ENCODE measurements at places on chromosomes 6 and 20. TPM values are rescaled to one million over a fixed set of nuclear protein-coding genes. Genes with fewer than 3 reads are reported as not detected.

The POPDC3 gene
- total RNA-seq: 31.6 TPM

The EMILIN3 gene
- 2.1 TPM for total RNA-seq

The PHACTR3 gene
- 4.7 TPM for total RNA-seq

The RBM24 gene
- 173 TPM for total RNA-seq

GRCh38 chr6:1377526-1377925, 11.8 kb upstream of the FOXF2 start:
- no peak for DNase-seq

GRCh38 chr6:40640599-40641227, 53.5 kb upstream of the LRFN2 start:
- DNase-seq: no peak

The CCN6 gene
- not detected for total RNA-seq

GRCh38 chr6:75308250-75308988, 23.8 kb upstream of the TMEM30A start:
- no peak for DNase-seq

GRCh38 chr6:4581468-4582385, 194.5 kb upstream of the CDYL start:
- no peak for DNase-seq

The AIF1 gene
- 17.9 TPM for total RNA-seq

The STX7 gene
- 66.3 TPM for total RNA-seq

The PDRG1 gene
- 8.5 TPM for total RNA-seq

DNA sequence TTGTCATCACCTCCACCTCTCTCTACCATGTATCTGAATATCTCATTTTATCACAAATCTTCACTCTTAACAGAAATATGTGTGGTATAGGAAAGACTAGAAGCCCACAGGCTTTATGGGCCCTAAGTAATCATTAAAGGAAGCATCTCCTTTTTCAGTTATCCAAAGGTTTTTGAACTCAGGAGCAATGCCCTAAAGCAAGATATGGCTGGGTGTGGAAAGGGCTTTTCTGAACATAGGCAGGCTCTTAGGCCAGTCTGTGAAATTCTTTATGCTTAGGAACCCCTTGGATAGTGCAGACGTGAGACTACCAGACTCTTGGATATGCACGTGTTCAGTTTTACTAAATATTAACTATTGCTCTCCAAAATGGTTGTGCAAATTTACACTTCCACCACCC, 99.5 kb downstream of the ADTRP start:
- no peak for DNase-seq

- no peak for DNase-seq
These were observed 46.3 kb upstream of the CDH4 start for GRCh38 chr20:61205769-61206168.

- peak; percentile 91 for DNase-seq
These were observed 10.0 kb upstream of the POU5F1 start for GRCh38 chr6:31180500-31180899.

DNA sequence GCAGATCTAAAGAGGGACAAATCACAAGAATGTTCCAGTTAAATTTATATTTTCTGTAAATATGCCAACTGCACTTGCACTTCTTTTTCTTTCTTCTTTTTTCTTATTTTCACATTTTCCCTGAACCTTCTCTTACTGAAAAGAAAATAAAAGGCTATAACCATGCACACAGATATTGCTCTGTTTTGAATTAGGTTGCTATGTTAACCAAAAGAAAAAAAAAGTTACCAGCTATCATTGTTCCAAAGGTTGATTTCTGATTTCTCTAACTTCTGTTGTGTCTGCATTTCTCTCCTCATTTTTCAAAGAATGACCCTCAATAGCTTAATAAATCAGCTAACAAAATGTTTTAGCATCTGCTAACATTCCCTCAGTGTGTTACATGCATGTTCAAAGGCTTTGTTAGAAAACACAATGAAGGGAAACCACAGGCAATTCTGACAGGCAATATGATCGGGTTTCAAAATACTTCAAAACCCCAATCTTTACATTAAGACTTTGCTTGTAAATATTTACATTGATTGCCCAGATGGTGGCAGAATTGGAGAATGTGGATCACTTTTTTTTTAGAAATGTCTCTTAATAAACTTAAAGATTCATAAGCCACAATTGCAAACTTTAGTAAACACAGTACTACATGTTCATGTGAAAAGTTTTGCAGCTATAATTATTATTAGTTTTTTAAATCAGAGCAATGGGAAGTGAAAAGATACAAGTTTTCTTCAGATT, 928.3 kb upstream of the FLRT3 start:
- DNase-seq: no peak

DNA sequence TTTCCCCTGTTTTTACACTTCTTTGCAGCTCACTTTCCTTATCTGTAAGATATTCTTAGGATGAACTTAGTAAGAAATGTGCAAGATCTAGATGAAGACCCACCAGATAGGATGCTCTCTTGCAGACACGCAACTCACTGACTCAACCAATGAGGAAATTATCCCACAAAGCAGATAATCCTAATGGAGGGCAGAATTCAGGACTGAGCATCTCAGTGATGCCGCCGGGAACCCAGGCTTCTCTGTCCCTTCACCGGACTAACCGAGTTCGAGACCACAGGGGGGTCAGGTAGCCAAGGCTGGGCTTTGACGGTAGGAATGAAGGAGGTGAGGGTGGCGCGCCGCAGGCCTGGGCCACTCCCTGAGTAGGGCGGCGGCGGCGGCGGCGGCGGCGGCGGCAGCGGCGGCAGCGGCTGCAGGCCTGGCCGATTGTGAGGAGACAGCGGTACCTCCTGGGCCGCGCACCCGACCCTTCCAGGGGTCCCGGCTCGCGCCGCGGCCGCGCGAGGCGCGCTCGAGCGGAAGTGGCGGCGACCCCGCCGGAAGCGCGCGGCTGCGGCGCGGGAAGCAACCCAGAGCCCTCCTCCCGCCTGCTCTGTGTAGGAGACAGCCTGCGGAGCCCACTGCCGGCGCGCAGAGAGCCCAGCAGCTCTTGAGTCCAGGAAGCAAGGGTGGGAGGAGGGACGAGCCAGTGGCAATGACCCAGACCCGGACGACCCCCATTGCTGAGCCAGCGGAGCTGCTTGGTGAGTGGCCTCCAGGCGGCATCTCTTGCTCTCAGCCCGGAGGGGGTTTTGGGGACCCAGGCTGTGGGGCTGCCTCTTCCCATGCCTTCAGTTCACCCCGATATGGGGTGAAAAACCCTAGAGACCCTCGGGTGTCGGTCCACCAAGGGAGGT, at the start of gene KHDC1:
Gene KHDC1, minus strand, starts transcription at position 526 of the 899 bp plus-strand sequence. CDS start 20,679 bp downstream, outside the sequence.
- DNase-seq: peak; percentile 85

The HUS1B gene
- total RNA-seq: 0.58 TPM
